Stimulated activated CD4-positive, alpha-beta T cell treated with anti-CD3 and anti-CD28 coated beads, Interleukin-2, amount 100 ng/mL, for 24 hours (primary cell): ENCODE measurements at places on chromosomes 5 and 9.

DNA sequence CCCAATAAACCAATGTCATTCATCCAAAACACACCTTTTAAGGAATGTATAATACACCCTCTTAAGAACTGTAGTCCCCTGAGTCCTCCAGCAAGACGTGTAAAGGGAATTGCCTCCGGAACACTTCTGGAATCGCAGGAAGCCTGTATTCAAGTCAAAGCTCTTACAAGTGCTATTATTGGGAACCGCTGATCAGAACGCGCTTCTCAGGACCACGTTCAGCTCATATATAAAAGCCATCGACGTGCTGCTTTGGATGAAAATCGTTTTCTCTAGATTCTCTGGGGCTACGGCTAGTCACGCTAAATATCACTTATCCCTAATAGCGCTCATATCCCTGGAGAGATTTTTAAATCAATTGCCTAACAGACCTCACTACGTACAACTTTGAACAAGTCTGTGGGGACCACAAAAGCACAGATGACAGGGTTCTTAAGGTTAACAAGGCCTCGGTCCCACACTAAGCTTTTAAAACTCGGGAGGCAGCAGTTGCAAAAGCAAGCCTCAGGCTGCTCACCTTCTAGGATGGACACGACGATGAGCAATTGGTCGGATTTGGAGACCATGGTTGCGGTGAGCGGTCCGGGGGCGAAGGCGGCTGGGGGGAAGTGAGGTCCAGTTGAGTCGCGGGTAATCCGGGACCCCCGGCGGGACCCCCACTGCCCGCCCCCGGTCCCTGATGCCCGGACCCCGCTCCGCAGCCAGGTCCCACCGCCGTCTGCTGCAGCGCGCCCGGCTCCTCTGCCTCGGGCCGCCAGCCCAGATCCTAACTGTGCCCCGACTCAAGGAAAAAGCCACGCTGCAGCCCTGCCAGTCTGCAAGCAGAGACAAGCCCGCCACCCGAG lies 548 bp downstream of the CEP120 start:
- DNase-seq: peak; percentile 8

GRCh38 chr5:141477044-141477575 lies 1.3 kb downstream of the PCDHGC3 start:
- DNase-seq: no peak

DNA sequence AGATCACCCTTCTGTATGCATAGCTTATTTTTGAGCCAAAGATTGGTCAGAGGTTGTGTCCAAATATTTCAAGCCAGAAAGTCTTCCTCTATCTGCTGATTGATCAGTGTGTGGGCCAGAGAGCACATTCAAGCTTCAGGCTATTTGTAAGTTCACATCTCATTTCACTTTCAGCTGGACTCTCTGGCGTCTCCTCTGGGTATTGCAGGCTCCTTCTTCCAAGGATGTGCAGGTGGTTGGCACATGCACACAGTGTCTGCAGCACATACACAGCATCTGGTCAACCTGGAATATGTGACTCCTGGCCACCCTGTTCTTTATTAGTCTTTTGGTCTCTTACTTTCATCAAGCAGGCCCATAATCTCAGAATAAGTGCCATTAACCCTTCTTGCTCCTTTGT lies 516.1 kb downstream of the ANXA1 start:
- DNase-seq: no peak

- DNase-seq: no peak
Observed at GRCh38 chr5:77990020-77990419, 213.9 kb upstream of the TBCA start.

GRCh38 chr5:36298552-36298951 lies 3.1 kb downstream of the RANBP3L start:
- no peak for DNase-seq
